ENCODE measurements at places on chromosomes 13 and 19.

- no peak for DNase-seq
Measured at GRCh38 chr13:37446503-37446902, 152.1 kb downstream of the POSTN start.

DNA sequence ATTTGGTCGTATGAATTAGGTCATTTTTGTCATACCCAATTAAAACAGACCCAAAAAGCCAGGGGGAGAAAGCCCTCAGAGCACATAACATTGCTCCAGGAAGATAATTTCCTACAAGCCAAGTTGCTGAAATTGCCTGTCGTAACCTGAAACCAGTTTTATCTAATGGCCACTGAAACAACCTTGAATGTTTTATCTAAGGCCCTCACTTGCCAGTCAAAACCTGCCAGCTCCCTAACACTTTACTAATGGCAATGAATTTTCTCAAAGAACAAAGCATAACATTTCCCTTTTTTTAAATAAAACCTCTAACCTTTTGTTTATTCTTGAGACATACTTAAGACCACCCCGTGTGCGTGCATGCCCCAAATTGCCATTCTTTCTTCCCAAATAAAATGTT, 496.2 kb upstream of the KLHL1 start:
- DNase-seq, result no peak

- DNase-seq, result no peak
Measured at GRCh38 chr13:41398494-41399170, 58.7 kb upstream of the RGCC start.

GRCh38 chr19:39017026-39017425, 15.3 kb downstream of the FBXO27 start:
- DNase-seq, result no peak

GRCh38 chr13:111964411-111965035, 102.4 kb upstream of the SOX1 start:
- DNase-seq, result no peak

Data from posterior cingulate gyrus (tissue), 11 donors.